ENCODE measurements at places on chromosomes 16 and 17.

GRCh38 chr16:35150805-35151312, 1691.4 kb downstream of the TP53TG3F start:
- no peak for DNase-seq

- peak; percentile 85 for DNase-seq
Measured at GRCh38 chr16:84970447-84971127, 40.7 kb downstream of the ZDHHC7 start.

GRCh38 chr17:77460514-77461046, 319.8 kb downstream of the SEC14L1 start:
- no peak for DNase-seq

GRCh38 chr17:2042933-2043332, 1.1 kb downstream of the OVCA2 start:
- no peak for DNase-seq

GRCh38 chr16:13231365-13231764, 330.0 kb downstream of the SHISA9 start:
- no peak for DNase-seq

- DNase-seq: no peak
Measured at GRCh38 chr17:3003296-3004149, 59.9 kb downstream of the OR1D5 start.

DNA sequence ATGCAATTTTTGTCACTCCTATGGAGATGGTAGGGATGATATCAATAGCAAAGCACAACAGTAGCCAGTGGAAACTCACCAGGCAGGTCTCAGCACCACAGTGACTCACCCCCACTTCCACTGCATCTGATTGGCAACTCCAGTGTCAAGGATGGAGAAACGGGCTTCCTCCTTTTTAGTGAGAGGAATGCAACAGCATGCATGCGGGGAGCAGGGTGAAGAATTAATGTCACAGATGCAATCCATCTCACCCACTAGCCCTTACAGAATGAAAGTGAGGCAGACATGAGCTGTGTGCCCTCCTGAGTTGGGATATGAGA, 467.0 kb upstream of the C16orf82 start:
- DNase-seq: no peak

DNA sequence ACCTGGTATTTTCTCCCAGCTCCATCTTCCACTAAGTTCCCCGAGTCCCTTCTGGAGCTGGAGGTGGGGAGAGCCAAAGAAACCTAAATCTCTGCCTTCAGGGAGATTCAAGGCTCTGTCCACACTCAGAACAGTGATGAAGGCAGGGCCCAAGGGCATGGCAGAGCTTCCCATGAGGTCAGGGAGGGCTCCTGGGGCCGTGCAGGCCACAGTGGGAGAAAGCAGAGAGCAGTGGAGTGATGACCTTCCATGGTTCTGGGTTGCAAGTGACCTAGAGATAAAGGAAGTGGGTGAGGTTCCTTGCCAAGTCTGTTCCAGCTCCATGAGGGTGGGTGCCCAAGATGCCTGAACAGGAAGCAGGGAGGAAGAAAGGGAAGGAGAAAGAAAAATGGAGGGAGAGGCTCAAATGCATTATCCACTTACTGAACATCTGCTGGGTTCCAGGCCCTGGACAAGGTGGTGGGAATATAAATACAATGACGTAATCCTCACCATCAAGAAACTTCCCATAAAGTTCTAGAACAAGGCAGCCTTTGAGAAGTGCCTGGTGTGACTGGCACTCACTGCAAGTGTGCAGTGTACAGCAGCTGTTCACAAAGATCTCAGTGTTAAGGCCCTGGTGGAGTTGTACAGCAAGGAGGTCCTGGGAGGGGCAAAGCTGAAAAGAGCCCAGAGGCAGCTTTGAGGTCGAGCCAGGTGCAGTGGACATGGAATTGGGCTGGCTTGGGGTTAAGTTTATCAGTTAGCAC, 13.3 kb downstream of the TBKBP1 start:
- DNase-seq: no peak

GRCh38 chr17:79747508-79748294, 17.0 kb downstream of the ENPP7 start:
- no peak for DNase-seq

GRCh38 chr17:164303-165235, 16.9 kb downstream of the DOC2B start:
- DNase-seq: peak; percentile 25

- DNase-seq: no peak
Measured at GRCh38 chr17:17151055-17151454, 55.1 kb downstream of the PLD6 start.

DNA sequence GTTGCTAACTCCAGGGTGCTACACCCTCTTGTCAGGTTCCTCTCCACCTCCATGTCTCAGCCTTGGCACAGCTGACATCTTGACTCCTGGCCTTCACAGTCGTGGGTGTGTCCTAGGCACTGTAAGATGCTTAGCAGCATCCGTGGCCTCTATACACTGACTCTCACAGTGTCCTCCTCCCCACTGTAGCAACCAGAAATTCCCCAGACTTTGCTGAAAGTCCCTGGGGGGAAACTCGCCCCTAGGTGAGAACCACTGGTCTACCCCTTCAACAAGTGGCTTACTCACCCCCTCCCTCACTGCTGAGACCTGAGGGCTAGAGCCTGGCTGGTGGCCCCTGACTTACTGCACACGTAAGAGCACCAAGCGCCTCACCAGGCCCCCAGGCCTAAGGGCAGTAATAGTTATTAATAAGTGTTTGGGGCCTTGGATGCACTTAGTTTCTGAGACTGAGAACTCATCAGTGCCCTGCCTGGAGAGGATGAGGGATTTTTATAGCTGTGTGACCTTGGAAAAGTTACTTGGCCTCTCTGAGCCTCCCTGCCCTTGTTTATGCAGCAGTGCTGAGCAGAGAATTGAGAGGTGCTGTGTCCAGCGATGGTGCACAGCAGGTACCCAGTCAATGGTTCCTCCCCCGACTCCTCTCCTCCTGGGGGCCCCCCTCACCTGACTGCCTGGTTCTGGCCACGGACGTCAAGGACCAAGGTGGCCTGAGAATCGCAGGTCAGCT, 67.1 kb downstream of the RMI2 start:
- DNase-seq: no peak

DNA sequence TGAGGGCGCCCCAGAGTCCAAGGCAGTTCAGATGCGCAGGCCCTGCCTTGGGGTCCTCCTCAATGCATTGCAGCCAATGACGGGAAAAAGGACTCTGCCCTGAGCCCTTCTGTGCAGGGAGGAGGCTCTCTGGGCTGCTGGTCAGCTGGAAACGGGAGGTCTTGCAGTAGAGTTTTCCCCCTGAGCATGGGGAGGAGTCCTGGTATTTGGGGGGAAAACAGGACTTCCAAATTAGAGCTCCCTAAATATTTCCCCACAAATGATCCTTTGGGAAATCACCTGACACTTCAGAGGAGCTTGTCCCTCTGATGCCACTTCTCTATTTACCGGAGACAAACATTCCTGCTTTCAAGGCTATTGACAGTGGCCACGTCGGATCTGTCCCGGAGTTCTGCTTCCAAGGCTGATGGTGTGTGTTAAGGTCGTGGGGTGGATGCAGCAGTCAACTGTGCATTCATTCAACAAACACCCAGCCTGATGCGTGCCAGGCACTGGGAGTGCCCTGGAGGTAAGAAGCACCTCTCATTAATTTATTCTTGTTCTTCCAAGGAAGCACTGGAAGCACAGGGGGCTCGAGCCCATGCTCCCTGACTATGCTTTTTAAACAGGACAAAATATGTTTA, 73.0 kb upstream of the DNAH17 start:
- no peak for DNase-seq

GRCh38 chr17:27544350-27545131, 86.4 kb upstream of the LGALS9 start:
- peak; percentile 78 for DNase-seq

DNA sequence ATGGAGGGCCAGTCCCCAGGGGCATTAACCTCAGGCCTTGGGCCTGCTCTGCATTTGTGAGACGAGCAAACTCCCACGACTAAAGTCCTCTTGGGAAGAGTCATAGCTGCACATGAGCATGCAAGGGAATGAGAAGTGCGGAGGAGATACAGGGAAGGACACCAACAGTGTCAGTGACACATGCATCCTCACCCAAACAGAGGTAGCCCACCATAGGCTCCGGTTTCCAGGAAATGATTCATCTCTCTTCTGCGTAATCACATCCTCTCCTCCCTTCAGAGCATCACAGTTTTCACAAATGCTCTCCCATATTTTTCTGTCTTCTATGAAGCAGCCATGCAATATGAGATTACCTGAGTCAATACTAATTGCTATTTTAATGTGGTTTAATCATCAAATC, 725.7 kb upstream of the GOT2 start:
- DNase-seq: no peak

DNA sequence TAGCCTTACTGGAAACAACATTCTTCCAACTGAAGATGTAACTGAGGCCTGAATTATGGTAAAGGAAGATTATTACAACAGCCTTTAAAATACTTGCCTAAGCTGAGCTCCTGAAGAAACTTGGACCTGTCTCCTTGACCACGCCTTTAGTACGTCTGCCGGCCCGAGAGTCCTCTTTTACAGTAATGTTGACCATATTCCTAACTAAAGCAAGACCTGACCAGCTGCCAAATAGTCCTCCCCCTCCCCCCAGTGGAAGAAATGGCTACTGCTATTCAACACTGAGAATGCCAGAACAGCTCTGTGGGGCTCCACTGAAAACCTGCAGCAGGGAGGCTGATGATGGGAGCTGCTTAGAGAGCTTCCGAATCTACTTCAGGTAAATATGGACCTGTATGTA, 12.6 kb upstream of the FOXJ1 start:
- no peak for DNase-seq

GRCh38 chr17:38545531-38546225, 60.1 kb downstream of the SRCIN1 start:
- DNase-seq: no peak

- no peak for DNase-seq
Measured at GRCh38 chr16:74232806-74233465, 63.7 kb upstream of the PSMD7 start.

DNA sequence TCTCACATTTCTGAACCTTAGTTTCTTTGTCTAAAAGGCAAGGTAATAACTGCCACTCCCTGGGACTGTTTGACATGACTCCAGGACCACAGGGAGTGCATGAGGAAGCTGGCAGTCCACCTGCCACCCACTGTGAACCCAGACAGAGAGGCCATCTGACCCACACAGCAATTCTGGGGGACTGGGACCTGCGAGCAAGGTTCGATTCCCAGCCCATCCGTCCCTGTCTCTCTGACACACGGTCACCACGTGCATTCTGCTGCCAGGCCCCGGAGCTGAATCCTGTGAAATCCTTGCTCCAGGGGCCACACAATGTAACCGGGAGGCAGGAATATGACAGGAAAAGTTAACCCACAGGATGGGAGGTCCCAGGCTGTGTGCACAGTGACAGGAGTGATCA, 218.8 kb upstream of the FOXF1 start:
- DNase-seq: no peak

DNA sequence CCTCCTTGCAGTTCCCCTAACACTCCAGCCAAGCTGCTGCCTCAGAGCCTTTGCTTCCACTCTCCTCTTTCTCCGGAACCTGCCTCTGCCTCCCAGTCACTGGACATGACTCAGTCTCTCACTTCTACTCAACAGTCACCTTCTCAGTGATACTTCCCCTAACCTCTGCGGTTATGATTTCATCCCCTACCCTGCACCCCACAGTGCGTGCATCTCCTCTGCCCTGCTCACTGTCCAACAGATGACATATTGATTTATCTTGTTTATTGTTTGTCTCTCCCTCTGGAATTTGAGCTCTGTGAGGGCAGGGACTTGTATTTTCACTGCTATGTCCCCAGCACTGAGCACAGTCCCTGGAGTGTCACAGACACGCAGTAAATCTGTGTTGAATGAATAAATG, 100.7 kb downstream of the CYLD start:
- peak; percentile 21 for DNase-seq

- DNase-seq: no peak
Measured at GRCh38 chr16:23290189-23291062, 11.7 kb upstream of the SCNN1B start.

DNA sequence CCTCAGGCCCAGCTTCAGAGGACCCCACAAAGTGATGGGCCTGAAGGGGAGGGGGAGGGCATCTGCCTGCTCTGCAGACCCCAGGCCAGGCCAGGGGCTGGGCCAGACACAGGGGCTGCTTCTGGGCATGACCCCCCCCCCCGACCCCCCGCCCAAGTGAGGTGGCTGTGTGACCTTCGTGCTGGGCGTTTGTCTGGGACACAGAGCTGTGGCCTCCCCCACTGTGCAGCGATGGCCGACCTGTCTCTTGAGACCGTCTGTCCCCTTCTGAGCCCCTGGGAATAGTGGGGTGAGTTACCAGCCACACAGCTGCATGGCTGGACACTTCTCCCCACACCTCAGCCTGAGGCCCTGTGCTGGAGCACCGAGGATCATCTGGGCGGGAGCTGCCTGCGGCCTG, 34.8 kb upstream of the GNG13 start:
- DNase-seq: no peak

GRCh38 chr17:30084788-30085187, 31.8 kb upstream of the NSRP1 start:
- DNase-seq: no peak

GRCh38 chr16:20773679-20774078, 9.9 kb downstream of the ACSM3 start:
- no peak for DNase-seq

DNA sequence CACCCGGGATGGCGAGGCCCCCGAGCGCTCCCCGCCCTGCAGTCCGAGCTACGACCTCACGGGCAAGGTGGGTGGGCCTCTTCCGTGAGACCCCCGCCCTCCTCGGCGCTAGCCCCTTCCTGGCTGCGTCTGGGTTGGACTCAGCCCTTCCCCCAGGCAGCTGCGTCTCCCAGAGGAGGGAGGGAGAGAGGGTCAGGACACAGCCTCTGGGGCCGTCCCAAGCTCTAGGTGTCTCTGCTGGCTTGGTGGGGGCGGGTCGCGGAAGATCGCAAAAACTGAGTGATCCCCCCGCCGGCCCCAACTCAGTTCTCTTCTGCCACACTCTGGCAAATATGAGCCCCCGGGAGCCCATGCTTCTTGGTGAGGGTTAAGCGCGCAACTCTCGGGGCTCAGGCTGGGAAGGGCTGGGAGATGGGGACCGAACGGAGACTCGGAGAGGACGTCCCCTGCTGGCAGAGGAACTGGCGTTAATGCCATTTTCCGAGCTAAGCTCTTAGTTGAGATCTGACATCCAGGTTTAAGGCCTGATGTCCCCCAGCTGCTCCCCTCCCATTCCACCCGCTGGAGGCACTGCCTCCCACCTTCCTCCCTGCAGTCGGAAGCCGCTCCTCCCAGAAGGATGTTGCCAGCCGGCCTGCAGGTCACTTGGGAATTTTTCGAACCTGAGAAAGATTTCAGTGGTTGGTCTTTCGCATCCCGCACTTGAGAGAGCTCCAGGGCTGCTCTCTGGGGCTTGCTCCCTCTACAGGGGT, 419 bp downstream of the RAB37 start:
- DNase-seq: no peak

GRCh38 chr17:72591289-72592241, 470.7 kb downstream of the SOX9 start:
- peak; percentile 15 for DNase-seq

- DNase-seq: no peak
Measured at GRCh38 chr17:38656959-38657823, 17.6 kb downstream of the EPOP start.

DNA sequence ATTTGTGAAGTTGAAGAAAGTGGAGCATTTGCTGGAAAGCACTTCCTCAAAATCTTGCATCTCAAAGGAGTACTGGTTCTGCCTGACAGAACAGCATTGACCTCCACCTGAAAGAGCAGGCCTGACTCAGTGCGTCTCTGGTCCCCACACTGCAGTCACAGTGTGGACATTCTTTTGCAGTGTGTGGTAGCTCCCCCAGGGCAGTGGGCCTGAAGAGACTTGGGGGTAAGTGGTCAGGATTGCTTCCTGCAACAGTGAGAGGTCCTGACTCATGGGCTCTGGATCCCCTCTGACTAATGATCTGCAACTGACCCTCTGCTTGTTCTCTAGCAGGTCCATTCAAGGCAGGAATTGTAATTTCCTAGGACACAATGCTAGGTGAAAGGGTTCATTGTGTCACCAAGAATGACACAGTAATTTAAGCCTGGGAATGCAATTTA, 204.9 kb upstream of the KCNJ16 start:
- DNase-seq: no peak

Data from stimulated activated CD4-positive, alpha-beta T cell treated with anti-CD3 and anti-CD28 coated beads, Interleukin-2, amount 100 ng/mL, for 24 hours (primary cell).